ENCODE measurements at places on chromosomes 1 and 21.

DNA sequence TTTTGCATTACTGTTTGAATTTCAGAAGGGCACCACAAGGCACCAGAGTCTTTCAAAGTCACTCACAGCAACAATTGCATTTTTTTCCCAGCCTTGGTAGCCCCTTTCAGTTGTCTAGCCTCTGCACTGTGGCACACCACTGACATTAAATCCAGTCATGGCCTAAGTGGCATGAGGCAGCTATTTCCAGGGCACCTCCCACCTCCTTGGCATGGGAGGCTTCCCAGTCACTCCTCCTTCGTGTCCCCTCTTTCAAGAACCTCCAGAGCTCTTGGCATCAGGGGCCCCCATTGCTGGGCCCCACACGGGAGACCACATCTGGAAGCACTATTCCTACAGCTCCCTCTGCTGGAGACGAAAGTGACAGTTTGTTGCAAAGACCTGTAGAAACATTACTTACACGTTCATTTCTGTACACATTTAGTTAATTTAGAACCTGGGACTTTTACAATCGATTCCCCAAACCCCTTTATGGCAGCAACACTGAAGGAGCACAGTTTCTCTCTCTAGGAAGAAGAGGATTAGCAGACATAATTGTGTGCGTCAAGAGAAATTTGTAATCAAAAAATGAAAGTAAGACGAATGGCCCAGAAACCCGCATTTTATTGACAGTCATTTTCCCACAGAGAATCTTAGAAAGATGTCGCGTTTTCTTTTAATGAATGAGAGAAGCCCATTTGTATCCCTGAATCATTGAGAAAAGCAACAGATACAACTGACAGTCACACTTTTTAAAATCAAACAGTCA is 5.7 kb upstream of the CHD5 start:
- DNase-seq = no peak

GRCh38 chr21:25297117-25297516 is 310.2 kb downstream of the MRPL39 start:
- DNase-seq = no peak

GRCh38 chr1:25045480-25046193 is 115.6 kb upstream of the RUNX3 start:
- no peak for DNase-seq

DNA sequence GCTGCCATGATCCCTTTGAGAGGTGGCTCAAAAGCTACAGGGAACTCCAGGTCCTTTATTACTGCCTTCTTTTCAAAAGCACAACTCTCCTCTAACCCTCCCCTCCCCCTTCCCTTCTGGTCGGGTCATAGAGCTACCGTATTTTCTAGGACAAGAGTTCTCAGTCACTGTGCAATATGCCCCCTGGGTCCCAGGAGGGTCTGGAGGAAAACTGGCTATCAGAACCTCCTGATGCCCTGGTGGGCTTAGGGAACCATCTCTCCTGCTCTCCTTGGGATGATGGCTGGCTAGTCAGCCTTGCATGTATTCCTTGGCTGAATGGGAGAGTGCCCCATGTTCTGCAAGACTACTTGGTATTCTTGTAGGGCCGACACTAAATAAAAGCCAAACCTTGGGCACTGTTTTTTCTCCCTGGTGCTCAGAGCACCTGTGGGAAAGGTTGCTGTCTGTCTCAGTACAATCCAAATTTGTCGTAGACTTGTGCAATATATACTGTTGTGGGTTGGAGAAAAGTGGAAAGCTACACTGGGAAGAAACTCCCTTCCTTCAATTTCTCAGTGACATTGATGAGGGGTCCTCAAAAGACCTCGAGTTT is 3.1 kb downstream of the BTG2 start:
- no peak for DNase-seq

DNA sequence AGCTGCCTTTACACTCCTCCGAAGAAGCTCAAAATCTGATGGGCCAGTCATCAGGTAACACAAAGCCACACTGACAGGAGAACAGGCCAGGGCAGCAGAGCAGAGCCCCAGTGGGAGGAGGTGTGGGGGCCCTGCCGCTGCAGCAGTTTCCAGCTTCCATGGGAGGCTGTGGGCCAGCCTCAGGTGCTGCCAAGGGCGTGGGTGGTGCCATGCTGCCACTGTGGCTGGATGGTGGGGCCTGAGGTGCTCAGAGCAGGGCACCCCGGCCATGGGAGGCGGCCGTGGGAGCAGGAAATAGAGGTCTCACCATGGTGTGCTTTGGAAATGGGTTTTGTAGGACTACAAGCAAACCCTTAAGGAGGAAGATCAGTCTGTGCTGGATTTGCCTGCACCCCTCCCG is 50.8 kb upstream of the COL6A1 start:
- DNase-seq = no peak

DNA sequence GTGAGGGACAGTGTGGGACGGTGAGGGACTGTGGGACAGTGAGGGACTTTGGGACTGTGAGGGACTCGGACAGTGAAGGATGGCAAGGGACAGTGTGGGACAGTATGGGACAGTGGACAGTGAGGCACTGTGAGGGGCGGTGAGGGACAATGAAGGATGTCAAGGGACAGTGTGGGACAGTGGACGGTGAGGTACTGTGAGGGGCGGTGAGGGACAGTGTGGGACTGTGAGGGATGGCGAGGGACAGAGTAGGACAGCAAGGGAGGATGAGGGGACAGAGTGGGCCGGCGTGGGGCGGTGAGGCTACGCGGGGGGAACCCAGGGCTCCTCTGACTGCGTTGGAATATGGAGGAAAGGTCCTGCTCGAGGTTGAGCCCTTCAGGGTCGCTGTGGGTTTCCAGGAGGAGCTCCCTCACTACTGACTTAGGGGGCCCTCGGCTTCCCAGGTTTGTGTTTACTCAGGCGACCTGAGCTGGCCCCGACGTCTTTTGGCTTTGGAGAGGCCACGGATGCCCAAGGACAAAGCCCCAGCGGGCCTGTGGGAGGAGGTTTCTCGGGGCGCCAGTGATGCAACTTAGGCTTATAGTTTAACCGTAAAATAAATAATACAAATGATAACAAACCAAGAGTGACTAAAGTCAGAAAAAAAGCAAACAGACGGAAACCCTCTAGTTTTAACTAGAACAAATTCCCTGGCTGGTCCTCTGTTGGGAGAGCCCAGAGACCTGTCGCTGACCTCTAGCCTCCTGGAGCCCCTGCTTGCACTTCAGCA is 1.1 kb upstream of the ERRFI1 start:
- DNase-seq = no peak

DNA sequence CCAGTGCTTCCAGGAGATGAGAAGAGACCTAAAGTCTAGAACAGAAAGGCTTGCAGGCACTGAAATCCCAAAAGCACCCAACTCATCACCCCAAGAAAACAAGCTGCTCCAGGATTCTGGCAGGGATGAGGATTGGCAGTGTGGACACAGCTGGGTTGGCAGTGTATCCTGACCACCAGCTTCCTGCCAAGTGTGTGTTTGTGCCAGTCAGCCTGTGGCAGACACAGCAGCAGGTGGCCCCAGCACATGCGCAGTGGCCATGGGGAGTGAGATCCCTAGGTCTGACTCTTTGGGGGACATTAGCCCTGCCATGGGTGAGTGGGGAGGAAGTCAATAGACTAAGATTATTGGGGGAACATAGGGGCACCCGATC is 8.7 kb upstream of the SNAPIN start:
- DNase-seq = no peak

All from CD4-positive, alpha-beta T cell treated with Interferon alpha-2 for 1 hour (primary cell).